ENCODE measurements at places on chromosomes 1 and 21. TPM values are rescaled to one million over a fixed set of nuclear protein-coding genes. Genes with fewer than 3 reads are reported as not detected.

The STUM gene
- 0.24 TPM for total RNA-seq

The COL16A1 gene
- 11.8 TPM for total RNA-seq

GRCh38 chr21:30200000-30200399 lies 15.9 kb downstream of the CLDN8 start:
- ATAC-seq, result no peak

- no peak for ATAC-seq
Measured at GRCh38 chr1:52970149-52970548, 43.1 kb downstream of the SCP2 start.

GRCh38 chr1:175891783-175892309 lies 148.5 kb upstream of the TNR start:
- no peak for ATAC-seq

DNA sequence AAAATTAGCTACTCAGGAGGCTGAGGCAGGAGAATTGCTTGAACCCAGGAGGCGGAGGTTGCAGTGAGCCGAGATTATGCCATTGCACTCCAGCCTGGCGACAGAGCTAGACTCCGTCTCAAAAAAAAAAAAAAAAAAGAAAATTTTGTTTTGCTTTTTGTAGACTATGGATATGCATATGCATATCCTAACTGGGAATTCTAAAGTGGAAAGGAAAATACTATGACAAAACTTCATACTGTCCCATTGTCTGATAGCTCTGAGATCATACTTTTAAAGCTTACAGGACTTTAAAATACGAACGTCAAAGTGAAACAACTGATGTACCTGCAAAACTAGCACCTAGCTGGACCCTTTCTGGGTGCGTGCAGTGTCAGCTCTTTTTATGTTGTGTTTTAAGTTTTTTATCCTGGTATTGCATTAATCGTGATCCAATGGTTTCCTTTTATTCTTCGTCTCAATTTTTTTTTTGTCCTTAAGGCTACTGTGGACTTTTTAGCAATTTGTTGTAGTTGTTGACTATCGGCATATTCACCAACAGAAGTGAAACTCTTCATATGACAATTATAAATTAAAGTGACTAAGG lies 19.2 kb downstream of the SPRTN start:
- ATAC-seq, result no peak

DNA sequence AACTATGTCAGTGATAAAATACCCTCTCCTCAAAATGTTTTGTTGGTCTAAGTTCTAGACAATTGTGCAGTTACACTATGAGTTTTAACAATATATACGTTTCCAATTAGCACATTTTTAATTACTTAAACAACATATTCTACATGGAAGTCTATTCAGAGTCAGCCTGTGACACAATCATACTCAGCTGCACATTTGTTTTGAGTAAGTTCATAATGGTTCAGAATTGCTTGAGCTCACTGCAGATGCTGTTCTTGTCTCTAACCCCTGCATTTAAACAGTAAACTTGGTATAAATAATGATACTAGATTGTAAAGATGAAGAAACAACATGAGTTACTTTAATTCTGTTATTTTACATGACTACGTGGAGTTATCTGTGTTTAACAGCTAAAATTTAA lies 30.6 kb downstream of the CDKN2C start:
- ATAC-seq, result no peak

All from esophagus mucosa (tissue), 1 donor.